ENCODE measurements at places on chromosomes 11 and 22. TPM values are rescaled to one million over a fixed set of nuclear protein-coding genes. Genes with fewer than 3 reads are reported as not detected.

DNA sequence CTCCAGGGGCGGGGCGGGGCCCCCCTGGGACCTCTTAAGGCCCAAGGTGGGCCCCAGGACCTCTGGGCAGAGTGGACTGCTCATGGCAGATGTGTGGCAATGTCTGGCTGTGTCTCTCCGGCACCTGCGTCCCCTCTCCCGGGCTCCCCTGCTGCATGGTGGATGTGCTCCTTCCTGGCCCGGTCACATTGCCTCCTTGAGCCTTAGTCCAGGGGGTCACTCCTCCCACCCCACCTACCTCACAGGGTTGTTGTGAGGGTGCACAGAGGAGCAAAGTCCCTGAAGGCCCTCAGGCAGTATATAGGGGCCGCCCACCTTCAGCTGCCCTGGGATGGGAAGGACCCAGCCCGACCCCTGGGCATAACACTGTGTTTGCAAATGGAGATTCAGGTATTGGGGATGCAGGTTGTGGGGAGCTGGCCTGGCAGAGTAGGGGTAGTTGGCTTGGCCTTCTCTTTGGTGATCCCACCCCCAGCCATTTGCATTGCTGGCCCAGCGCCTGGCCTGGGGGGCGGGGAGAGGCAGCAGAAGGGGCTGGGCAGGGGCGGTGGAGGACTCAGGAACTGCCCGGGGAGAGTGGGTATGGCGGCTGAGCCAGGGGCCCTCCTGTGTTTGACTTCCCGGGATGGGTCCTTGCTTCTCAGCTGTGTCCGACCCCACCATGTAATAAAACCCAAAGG is 11.3 kb downstream of the KCTD17 start:
- no peak overlapping the region for H3K4me3 ChIP-seq
- no peak overlapping the region for H3K27ac ChIP-seq
- DNase-seq, result no peak
- peaks cover 1% of the 10 kb centered on the region for H3K36me3 ChIP-seq

GRCh38 chr22:47918276-47918921 is 1155.9 kb downstream of the TBC1D22A start:
- no peaks in the 10 kb centered on the region for H3K36me3 ChIP-seq
- DNase-seq, result peak; percentile 44
- H3K4me1 ChIP-seq, result peaks cover 8% of the 10 kb centered on the region
- no peaks in the 10 kb centered on the region for H3K27me3 ChIP-seq
- H3K4me3 ChIP-seq, result no peak overlapping the region

- H3K27ac ChIP-seq, result no peak overlapping the region
- no peak for DNase-seq
- peaks cover 5% of the 10 kb centered on the region for H3K4me1 ChIP-seq
These were observed 65.5 kb downstream of the C11orf91 start for GRCh38 chr11:33635161-33635560.

GRCh38 chr22:21764038-21764804 is 28.6 kb upstream of the YPEL1 start:
- H3K4me1 ChIP-seq, result peaks cover 84% of the 10 kb centered on the region
- no peak overlapping the region for H3K27ac ChIP-seq
- peaks cover 51% of the 10 kb centered on the region for H3K36me3 ChIP-seq
- H3K27me3 ChIP-seq, result no peaks in the 10 kb centered on the region

- no peak overlapping the region for H3K27ac ChIP-seq
- no peaks in the 10 kb centered on the region for H3K27me3 ChIP-seq
- H3K4me1 ChIP-seq, result no peaks in the 10 kb centered on the region
These were observed 23.5 kb upstream of the PICK1 start for GRCh38 chr22:38033522-38034277.

DNA sequence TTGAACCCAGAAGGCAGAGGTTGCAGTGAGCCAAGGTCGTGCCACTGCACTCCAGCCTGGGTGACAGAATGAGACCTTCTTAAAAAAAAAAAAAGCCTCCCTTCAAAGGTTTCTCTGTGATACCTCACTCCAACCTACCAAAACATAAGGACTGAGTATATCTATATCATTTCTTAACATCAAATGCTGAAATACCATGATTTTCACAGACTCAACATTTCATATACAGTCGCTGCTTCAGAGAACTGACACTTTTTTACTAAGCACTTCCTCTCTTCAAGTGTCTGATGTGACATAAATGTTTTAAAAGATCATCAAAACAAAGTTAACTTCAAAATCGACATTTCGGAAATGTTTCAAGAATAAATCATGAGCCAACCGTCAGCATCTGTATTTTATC is 12.0 kb downstream of the PRR14L start:
- DNase-seq, result no peak
- H3K36me3 ChIP-seq, result peaks cover 8% of the 10 kb centered on the region
- H3K27ac ChIP-seq, result peak overlapping the region; percentile 93
- H3K27me3 ChIP-seq, result no peaks in the 10 kb centered on the region
- H3K4me1 ChIP-seq, result peaks cover 43% of the 10 kb centered on the region

DNA sequence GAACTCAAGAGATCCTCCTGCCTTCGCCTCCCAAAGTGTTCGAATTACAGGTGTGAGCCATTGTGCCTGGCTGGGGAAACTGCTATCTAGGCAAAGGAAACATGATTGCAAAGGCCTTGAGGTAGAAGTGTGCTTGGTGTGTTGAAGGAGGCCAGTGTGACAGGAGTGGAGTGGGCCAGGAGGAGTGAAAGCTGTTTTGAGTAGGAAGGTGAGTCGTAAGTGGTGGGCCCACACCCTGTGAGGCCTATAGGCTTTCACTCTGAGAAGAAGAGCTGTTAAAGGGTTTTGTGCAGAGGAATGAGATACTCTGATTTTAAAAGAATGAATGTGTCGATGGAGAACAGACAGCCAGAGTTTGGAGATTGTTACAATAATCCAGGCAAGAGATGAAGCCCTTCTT is 43.4 kb downstream of the WEE1 start:
- H3K4me1 ChIP-seq, result peaks cover 50% of the 10 kb centered on the region
- H3K4me3 ChIP-seq, result no peak overlapping the region
- peak; percentile 62 for DNase-seq
- H3K36me3 ChIP-seq, result no peaks in the 10 kb centered on the region

DNA sequence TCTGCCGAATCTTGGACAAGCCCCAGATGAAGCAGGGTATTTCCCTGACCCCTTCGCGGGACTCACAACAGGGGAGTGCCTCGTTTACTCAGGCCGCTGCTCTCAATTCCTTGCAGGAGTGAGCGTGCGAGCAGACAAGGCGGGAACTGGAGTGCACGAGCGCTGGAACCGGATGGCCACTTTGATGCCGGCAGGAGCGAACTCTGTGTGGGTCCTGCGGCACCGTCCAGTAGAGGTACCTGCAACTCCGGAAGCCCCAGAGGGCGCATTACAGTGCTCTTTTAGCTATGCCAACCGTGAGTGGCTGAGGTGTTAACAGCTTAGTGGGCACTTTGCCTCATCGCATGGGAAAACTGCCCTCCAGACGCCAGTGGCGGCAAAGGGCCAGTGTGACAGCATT is 182.3 kb upstream of the ANO3 start:
- H3K4me3 ChIP-seq, result no peak overlapping the region
- no peaks in the 10 kb centered on the region for H3K4me1 ChIP-seq
- no peaks in the 10 kb centered on the region for H3K27me3 ChIP-seq
- H3K27ac ChIP-seq, result no peak overlapping the region
- no peaks in the 10 kb centered on the region for H3K36me3 ChIP-seq
- no peak for DNase-seq

DNA sequence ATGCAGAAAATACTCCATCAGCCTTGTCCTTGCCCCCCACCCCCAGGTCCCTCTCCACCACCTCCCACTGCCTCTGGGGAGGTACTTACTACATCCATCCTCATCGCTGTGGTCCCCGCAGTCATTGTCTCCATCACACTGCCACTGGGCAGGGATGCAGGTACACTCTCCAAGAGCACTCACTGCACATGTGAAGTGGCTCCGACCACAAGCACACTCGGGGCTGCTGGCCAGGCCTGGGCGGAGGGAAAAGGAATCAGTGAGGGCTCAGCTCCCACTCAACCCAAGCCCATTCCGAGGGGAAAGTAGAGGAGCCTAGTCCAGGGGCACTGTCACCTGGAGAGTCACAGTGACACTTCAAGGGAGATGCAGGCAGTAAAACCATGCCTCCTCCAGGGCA is 15.7 kb downstream of the LRP4 start:
- DNase-seq, result no peak
- no peak overlapping the region for H3K4me3 ChIP-seq
- H3K36me3 ChIP-seq, result no peaks in the 10 kb centered on the region
- no peak overlapping the region for H3K27ac ChIP-seq
- no peaks in the 10 kb centered on the region for H3K27me3 ChIP-seq

GRCh38 chr22:29343313-29343805 is 27.9 kb upstream of the RASL10A start:
- H3K27ac ChIP-seq, result no peak overlapping the region
- H3K4me1 ChIP-seq, result no peaks in the 10 kb centered on the region
- peaks cover 14% of the 10 kb centered on the region for H3K36me3 ChIP-seq
- DNase-seq, result no peak
- no peak overlapping the region for H3K4me3 ChIP-seq

GRCh38 chr11:97717922-97718321 is 1302.8 kb upstream of the CNTN5 start:
- no peak for DNase-seq
- no peaks in the 10 kb centered on the region for H3K4me1 ChIP-seq
- no peaks in the 10 kb centered on the region for H3K27me3 ChIP-seq
- H3K27ac ChIP-seq, result no peak overlapping the region

DNA sequence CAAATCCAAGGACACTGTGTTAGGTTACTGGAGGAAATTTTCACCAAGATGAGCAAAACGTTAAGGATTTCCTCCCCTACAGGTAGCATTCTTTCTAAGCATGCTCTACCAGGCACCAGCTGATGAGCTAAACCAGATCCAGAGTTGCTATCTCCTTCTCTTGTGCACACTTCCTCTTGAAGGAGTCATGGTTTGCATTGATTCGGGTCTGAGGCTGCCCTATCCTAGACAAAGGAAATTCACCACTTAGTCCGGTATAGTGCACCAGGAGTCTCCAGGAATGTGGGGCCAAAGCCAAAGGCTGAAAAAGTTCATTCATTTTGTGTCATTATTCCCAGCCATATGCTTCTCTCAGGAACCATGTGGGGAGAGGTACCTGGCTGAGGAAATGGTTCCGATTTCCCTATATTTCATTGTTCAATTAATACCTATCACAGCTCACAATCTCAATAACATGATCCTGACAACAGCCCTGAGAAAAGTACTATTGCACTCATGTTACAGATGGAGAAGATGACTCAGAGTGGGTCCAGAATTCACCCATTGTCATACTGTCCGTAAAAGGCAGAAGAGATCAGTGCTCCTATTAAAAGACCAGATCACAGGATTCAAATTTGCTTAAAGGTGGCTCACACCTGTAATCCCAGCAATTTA is 39.1 kb downstream of the SLC35F2 start:
- peak overlapping the region; percentile 72 for H3K27ac ChIP-seq
- no peak overlapping the region for H3K4me3 ChIP-seq
- DNase-seq, result no peak
- no peaks in the 10 kb centered on the region for H3K36me3 ChIP-seq

The KIRREL3 gene
- total RNA-seq, result not detected

The CBX6 gene
- total RNA-seq, result 116 TPM

Measured in activated T-cell treated with anti-CD3 and anti-CD28 coated beads, Interleukin-2, amount 50 U/mL, for 72 hours (primary cell).